ENCODE measurements at places on chromosomes 5 and 9.
A peak's percentile ranks its signal among the peaks of the same experiment; 100 is the strongest.

DNA sequence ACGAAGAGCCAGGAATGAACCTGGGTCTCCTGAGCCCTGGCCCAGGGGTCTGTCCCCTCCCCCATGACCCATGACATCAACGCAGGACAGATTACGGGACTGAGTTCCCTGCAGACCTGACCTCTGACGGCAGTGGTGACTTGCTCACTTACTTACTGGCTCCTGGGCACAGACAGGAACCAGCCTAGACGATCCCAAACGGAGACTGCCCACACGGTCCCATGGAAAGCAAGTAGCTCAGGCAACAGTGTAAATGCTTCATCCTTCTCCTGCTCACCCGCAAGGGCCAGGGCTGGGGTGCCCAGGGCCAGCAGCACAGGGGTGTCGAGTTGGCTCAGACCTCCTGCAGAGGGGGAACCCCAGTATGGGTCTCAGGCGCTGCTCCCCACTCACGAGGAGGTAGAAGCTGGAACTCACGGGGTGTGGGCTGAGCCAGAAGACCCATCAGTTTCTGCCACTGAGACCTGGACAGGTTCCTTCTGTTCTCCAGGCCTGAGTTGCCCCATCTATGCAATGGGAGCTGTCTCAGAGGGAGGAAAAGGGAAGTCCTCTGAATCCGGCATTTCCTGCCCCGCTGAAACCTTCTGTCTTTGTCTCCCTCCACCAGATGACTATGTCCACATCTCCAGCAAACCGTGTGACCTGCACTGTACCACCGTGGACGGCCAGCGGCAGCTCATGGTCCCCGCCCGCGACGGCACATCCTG is 5.6 kb downstream of the ADAMTSL2 start:
- DNase-seq = no peak

- DNase-seq = peak; percentile 22
Observed at GRCh38 chr9:137740312-137740711, 121.5 kb downstream of the EHMT1 start.

GRCh38 chr5:55081541-55081940 is 20.9 kb upstream of the GZMA start:
- DNase-seq = no peak

DNA sequence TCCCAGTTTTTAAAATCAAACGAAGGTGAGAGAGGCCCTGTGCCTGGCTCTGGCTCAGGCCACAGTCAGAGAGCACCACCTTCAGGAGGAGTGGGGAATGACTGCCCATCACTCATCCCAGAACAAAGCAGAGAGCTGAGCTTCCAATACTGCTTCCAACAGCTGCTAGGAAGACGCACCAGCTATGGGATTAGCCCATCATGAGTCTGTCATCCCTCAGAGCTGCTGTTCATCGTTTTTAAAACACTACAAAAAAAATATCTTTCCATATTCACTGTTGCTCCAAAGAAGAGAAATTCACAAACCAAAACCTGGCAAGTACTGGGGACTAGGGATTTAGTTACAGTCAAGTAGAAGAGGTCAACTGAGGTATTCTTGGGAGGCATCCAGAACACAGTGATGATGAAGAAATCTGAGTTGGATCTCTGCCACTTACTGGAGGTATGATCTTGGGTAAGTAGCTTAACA is 102.4 kb downstream of the CDK5RAP2 start:
- peak; percentile 91 for DNase-seq

- DNase-seq = peak; percentile 72
Observed at GRCh38 chr5:20113031-20113715, 125.2 kb upstream of the CDH18 start.

GRCh38 chr5:109399092-109399759 is 10.5 kb downstream of the PJA2 start:
- DNase-seq = no peak

GRCh38 chr9:18184401-18184800 is 289.6 kb upstream of the ADAMTSL1 start:
- peak; percentile 24 for DNase-seq

DNA sequence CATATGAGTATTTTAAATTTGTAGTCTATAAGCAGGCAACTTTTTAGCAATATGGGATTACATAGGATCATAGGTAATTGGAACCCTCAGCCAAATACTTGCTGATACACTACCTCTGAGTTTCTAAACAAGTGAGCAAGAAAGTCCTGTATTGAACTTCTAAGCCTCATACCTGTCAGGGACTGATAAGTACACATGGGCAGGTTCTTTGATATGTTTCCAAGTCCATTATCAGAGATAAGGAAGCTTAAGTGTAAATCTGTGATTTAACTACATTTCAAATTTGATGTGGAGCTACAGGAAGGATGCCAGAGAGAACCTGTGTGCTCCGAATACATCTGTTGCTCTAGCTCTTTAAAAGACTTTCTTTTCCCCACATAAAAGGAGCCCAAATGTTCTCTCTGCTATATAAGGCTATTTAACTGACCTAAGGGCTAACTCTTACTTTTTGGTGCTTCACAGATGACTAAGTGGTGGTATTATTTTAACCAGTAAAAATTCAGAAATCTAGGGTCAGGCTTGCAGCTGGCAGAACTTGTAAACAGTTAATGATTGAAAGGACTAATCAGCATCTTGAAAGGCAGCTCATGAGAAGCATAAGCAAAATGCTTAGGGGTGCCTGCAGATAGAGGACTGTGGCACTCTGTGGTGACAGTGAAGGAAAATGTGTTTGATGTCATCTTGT is 228.6 kb downstream of the NR3C1 start:
- no peak for DNase-seq

GRCh38 chr5:101782352-101783103 is 513.6 kb downstream of the SLCO4C1 start:
- DNase-seq = no peak

DNA sequence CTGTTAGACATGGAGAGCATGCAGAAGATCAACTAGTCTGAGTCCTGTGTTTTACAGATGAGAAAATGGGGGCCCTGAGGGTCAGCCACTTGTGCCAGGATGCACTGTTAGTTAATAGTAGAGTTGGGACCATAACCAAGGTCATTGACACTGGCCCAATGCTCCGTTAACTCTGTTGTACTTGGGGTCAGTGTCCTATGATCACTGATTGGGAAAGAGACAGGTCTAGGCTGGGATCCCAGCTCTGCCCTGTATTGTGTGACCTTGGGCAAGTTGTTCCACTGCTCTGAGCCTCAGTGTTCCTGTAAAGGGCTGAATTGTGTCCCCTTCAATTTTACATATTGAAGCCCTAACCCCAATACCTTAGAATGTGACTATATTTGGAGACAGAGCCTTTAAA is 70.0 kb downstream of the GDNF start:
- DNase-seq = no peak

- DNase-seq = no peak
Observed at GRCh38 chr9:124885551-124885950, 23.6 kb downstream of the ARPC5L start.

- no peak for DNase-seq
Observed at GRCh38 chr9:88922091-88922490, 69.2 kb upstream of the S1PR3 start.

DNA sequence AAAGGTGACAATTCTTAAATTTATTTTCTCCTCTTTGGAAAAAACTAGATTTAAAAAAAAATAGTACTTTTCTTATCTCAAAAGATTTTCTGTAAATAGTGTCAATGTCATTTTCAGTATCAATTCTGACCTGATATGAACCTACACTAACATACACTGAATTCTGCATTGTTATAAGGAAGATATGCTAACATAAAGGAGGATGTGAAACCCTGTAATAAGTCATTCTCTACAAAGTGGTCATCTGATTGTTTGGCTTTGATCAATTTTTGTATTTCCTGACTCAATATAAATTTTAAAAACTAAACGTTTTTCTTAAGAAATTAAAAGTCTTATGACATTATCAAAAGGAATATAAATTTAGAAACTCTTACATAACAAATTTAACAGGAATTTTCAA is 233.6 kb upstream of the EDIL3 start:
- DNase-seq = no peak

DNA sequence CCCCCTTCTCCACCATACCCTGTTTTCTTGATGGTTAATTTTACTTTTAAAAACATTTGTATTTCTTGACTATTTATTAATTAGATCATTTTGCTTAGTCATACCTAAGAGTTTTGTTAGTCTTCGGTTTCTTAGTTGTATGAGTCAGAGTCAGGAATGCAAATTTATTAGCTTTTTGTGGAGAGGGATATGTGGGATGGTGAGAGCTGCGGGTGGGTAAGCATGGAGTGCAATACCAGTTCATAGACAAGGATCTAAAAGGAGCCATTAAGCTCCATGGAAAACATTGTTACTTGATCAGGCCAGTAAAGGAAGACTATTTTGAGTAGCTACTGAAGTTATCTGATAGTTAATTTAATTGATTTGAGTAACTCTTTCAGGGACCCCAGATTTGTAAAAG is 77.5 kb downstream of the ZSWIM6 start:
- DNase-seq = peak; percentile 78

GRCh38 chr5:134490255-134490924 is 35.1 kb upstream of the JADE2 start:
- no peak for DNase-seq

- DNase-seq = no peak
Observed at GRCh38 chr9:1458503-1458902, 408.3 kb downstream of the DMRT2 start.

GRCh38 chr5:31231177-31231838 is 37.8 kb downstream of the CDH6 start:
- peak; percentile 15 for DNase-seq

GRCh38 chr9:105005186-105005585 is 77.2 kb upstream of the ABCA1 start:
- no peak for DNase-seq

DNA sequence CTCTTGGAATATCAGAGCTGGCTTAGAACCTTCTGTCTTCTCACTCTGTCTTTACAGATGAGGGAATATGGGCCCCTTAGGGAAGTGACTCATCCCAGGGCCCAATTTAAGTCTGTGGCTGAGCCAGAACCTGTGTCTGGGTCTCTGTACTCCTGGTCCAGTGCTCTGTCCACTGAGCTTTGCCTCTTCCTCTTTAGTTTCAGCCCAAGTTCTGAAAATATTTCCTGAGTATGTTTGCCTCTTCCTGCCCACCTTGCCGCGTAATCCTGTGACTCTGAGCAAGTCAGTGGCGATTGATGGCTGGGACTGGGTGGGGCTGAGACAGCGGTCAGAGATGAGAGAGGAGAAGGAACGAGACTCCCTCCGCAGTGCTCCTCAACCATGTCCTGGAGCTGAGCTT is 7.8 kb downstream of the IER5L start:
- peak; percentile 47 for DNase-seq

DNA sequence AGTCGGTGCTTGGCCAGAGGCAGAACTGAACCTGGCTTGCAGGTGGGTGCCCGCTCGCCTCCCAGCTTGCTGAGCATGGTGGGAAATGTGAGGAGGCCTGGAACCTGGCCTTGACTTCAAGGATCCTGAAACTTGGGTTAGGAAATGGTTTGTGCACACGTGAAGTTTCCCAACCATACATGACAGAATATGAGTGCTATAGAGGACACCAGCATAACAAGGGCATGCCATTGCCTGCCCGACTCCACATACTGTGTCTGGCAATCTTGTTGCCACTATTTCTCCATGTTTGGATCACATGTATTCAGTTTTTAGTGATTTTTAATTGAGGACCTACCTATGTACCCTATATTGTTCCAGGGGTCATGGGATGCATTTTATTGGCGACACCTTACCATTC is 177.6 kb upstream of the ANKRD55 start:
- DNase-seq = no peak

DNA sequence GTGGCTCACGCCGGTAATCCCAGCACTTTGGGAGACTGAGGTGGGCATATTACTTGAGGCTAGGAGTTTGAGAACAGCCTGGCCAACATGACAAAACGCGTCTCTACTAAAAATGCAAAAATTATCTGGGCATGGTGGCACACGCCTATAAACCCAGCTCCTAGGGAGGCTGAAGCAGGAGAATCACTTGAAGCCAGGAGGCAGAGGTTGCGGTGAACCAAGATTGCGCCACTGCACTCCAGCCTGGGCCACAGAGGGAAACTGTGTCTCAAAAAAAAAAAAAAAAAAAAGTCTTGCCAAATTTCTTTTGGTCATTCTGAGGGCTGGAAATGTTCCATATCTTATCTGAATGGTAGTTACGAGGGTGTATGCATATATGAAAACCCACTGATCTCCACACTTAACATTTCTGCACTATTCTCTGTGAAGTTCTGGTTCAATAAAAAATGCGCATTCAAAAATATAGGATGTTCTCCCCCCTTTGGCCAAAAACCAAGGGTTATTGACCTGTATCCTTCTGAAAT is 13.5 kb upstream of the NIPAL4 start:
- DNase-seq = no peak

DNA sequence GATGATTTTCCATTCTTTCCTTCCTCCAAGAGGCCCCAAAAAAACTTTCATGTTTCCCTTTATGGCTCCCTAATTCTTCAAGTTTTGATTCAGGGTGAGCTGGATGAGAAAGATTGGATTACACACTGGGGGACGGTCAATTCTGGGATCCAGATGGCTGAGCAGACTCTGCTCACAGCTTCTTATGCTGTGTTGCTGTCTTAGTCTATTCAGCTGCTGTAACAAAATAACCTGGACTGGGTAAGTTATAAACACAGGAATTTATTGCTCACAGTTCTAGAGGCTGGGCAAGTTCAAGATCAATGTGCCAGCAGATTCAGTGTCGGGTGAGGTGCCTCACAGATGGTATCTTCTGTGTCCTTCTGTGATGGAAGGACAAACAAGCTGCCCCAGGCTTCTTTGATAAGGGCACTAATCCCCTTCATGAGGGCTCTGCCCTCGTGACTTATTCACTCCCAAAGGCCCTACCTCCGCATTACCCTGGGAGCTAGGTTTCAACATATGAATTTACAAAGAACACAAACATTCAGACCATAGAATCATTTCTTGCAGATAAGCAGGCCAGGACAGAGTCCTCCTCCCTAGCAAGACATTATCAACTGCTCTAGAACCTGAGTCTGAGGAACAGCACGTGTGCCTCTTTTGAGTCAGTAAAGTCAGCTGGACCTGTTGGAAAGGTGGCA is 23.1 kb upstream of the SMAD5 start:
- no peak for DNase-seq

GRCh38 chr5:173180331-173180730 is 36.0 kb downstream of the BNIP1 start:
- DNase-seq = no peak

DNA sequence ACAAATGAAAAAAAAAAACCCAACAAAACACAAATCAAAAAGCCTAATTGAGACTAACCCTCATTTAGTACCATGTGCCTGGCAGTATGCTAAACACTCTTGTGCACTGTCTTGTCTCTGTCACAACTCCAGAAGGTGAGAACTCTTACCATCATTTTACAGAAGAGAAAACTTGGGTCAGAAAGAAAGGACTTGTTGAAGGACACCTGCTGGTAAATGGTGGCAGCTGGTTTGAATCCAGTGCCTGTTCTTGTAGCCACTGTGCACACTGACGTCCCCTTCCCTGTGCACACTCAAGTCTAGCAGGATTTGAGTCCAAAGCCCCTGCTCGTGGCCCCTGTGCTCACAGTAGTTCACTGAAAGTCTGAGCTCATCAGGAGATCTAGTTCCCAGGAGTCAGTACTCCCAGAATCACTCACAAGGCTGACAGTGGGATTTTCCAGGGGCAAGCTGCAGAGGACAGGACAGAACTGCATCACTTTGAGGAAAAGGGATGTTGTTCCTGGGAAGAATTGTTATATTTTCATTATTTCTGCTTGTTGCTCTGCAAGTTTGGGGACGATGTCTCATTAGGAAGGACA is 43.0 kb upstream of the HSD17B4 start:
- no peak for DNase-seq

Measured in adipocyte (in vitro differentiated cells).